ENCODE measurements at places on chromosomes 12 and 14.
A peak's percentile ranks its signal among the peaks of the same experiment; 100 is the strongest.

DNA sequence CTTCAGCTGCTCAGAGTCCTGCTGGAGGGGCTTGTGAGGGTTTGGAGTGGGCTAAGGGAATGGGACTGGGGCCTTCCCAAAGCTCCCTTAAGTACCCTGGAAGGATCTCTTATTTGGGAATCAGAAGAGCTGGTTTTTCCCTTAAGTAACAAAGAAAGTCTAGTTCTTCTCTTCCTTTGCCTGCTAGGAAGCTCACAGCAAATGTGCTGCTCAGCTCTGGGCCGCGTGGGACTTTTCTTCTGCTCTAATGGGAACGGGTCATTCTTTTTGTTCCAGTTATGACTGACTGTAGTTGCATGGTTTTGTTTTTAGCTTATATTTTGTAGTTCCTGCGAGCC is 6.0 kb downstream of the KIF26A start:
- no peak for DNase-seq

DNA sequence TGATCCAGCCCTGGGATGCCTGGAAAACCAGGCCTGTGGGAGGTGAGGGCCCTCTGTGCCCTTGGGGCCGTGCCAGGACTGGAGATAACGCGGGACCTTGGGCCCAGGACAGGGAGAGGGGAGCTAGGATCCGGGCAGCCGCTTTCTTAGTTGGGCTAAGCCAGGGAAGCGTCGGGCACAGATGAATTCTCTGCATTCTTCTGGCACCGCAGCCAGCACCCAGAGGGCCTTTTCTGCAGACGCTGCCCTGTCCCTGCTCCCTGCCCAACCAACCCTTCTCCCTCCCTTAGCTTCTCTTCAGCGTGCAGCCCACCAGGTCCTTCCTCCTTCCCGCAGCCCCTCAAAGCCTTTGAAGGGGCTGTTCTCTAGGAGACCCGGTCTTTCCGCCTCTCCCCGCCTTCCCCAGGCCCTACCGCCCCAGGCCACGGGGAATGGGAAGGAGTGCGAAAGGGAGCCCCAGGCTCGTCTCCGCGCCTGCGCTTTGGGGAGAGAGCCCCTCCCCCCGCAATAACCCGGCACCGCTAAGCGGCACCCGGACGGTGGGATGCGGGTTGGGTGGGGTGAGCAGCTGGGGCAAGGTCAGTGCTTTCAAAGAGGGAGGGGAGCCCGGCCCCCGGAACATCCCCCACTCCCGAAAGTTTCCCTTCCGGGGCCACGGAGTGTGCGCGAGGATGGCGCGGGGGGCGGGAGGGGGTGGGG is 663 bp downstream of the NCKAP5L start:
- no peak for DNase-seq

- no peak for DNase-seq
Measured at GRCh38 chr14:23361320-23361719, 3.7 kb downstream of the EFS start.

DNA sequence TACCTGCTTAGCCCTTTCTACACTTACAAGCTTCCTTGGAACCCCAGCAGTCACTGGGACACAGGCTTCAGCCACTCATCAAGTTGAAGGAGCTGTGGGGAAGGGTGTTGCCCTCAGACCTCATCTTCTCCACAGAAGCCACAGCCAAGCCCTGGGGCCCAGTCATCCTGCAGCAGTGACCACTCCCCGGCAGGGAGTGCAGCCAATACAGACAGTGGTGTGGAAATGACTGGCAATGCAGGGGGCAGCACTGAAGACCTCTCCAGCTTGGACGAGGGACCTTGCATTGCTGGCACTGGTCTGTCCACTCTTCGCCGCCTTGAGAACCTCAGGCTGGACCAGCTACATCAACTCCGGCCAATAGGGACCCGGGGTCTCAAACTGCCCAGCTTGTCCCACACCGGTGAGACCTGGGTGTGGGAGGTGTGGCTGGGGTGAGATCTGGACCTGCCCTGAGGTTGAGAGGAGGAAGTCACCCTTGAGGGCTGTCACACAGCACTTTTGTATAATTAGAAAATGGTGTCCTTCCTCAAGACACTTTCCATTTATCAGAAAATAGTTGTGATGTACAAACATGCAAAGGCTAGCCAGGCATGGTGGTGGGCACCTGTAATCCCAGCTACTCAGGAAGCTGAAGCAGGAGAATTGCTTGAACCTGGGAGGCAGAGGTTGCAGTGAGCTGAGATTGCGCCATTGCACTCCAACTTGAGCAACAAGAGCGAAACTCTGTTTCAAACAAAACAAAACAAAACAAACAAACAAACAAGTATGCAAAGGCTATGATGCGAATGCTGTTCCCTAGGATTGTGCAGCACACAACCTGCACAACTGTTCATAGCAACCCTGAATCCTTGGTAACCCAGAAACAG is 9.9 kb downstream of the GLI1 start:
- DNase-seq = no peak

GRCh38 chr12:94516985-94517384 is 57.3 kb upstream of the CEP83 start:
- DNase-seq = no peak

DNA sequence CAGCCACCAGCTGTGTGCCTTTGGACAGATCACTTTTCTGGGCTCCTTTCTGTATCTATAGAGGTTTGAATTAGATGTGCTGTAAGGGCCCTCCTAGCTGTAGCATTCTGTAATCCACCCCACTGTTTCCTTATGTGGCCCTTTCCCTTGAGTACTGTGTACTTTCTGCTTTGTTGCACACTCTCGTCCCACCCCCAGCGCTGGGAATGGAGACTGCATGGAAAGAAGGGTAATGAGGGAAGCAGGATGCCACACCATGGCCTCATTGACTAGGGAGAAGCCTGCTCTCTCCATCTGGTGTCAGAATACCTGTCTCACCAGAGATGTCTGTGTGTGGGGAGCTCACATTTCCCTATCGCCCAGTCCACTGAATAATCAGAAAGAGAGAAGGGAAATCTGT is 13.6 kb upstream of the GALNT16 start:
- DNase-seq = no peak

DNA sequence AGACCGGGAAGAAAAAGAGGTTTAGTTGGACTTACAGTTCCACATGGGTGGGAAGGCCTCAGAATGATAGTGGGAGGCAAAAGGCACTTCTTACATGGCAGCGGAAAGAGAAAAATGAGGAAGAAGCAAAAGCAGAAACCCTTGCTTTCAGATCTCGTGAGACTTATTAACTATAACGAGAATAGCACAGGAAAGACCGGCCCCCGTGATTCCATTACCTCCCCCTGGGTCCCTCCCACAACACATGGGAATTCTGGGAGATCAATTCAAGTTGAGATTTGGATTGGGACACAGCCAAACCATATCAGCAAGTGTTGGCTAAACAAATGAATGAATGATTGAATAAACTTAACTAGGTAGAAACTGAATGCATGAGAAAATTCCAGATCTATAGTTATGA is 85.3 kb upstream of the PARP11 start:
- DNase-seq = no peak

DNA sequence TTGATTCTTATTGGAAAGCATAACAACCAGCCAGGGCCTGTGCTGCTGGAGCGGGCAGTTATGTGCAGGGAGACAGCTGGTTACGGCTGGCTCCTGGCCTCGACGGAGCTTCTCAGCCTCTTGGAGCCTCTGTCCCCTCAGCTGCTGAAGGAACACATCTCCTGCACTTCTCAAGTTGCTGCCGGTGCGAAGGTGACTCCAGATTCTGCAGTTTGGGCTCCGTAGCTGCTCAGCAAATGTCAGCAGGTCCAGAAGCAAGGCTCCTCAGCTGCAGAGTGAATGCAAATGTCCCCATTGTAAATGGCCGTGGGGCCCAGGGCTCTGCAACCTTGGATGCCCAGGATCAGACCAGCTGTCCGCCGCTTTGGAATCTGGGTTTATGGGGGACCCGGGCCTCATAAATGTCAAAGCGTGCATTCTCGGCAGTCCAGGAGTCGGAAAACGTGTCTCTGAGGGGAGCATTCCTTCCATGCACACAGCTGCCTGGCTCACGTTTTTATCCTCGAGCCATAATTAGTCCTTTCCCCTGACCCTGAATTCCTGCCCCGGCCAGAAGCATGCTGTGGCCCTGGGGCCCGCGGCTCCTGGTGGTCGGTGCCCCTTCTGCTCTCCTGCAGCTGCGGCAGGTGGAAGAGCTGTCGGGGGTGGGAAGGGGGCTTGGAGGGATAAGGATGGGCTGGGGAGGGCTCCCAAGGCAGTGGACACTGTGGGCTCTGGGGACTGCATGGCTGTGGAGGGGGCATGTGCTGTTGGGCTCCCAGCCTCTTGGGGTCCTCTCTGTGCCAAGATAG is 106.0 kb downstream of the KIF26A start:
- no peak for DNase-seq

GRCh38 chr12:15130541-15130940 is 90.7 kb downstream of the RERG start:
- no peak for DNase-seq

DNA sequence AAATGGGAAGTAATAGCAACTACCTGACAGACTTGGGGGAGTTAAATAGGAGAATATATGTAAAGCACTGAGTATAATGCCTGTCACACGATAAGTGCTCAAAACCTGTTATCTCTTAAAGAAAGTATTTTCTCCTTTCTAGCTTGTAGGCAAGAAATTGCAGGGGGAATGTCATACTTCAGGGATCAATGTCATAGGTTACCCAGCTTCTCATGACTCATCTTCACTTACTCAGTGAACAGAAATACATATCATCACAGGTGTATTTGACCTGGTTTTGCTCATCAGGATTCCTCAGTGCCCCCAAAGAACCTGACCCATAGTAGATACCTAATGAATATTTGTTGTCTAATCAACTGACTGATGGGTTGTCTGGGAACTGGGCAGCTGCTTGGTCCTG is 285.0 kb upstream of the ATP2B1 start:
- DNase-seq = no peak

DNA sequence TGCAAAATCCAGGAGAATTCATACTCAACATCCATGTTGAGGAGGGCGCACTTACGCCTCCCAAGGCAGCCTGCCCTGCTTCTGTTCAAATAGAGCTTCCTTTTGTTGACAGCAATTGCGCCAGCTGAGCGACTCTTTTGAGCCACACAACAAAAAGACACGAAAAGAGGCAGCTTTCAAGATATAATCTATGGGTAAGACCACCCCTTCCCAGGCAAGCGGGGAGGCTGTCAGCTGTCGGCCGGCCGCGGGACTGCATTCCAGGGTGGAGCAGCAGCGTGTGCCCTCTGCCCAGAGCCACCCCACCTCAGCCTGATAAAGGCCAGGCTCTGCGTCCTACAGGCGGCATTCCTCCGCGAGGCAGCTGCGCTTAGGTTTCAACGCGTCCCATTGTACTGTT is 15.8 kb upstream of the STAB2 start:
- DNase-seq = no peak

- DNase-seq = no peak
Measured at GRCh38 chr14:54102051-54102456, 145.4 kb upstream of the BMP4 start.

GRCh38 chr14:65794674-65795279 is 382.2 kb downstream of the FUT8 start:
- DNase-seq = no peak

DNA sequence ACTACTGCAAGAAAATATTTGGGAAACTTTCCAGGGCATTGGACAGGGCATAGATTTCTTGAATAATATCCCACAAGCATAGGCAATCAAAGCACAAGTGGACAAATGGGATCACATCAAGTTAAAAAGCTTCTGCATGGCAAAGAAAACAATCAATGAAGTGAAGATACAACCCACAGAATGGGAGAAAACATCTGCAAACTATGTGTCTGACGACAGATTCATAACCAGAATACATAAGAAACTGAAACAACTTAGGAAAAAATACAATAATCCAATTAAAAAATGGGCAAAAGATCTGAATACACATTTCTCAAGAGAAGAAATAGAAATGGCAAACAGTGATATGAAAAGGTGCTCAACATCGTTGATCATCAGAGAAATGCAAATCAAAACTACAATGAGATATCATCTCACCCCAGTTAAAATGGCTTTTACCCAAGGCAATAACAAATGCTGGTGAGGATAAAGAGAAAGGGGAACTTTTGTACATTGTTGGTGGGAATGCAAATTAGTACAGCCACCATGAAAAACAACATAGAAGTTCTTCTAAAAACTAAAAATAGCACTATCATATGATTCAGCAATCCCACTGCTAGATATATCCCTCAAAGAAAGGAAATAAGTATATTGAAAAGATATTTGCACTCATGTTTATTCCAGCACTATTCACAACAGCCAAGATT is 33.8 kb upstream of the ATP2B1 start:
- DNase-seq = no peak

GRCh38 chr14:89280600-89280999 is 136.4 kb downstream of the FOXN3 start:
- DNase-seq = no peak

- no peak for DNase-seq
Measured at GRCh38 chr14:60757567-60758002, 23.0 kb downstream of the MNAT1 start.

- DNase-seq = peak; percentile 78
Measured at GRCh38 chr14:73851567-73852382, at the start of gene PTGR2. PTGR2 (plus strand) TSS chr14:73851831; CDS start chr14:73858863, 7,032 bp downstream.

DNA sequence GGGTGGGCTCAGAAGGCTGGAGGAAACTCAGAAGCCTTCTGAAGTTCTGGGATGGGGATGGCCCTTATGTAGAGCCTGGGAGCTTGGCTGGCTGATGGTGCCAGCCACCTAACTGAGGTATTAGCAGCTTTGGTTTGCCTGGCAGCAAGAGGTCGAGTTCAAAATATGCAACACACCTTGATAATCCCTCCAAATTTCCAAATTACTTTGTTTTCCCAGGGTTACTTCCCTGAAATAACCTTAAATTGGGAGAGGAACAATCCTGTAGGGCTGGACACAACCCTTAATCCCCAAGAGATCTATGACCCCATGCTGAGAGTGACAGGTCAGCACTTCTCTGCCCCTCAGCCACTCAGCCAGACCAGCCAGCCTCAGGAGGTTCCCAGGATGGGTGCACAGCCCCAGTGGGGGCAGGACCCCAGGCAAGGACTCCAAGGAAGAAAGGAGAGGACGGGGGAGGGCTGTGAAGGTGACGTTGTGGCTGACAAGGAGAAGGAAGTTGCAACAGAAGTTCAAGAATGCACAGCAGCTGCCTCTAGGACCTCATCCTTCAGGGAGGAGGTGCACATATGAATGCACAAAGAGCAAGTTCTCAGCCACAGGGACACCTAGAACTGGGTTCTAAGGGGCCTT is 18.6 kb upstream of the KRT77 start:
- DNase-seq = no peak

DNA sequence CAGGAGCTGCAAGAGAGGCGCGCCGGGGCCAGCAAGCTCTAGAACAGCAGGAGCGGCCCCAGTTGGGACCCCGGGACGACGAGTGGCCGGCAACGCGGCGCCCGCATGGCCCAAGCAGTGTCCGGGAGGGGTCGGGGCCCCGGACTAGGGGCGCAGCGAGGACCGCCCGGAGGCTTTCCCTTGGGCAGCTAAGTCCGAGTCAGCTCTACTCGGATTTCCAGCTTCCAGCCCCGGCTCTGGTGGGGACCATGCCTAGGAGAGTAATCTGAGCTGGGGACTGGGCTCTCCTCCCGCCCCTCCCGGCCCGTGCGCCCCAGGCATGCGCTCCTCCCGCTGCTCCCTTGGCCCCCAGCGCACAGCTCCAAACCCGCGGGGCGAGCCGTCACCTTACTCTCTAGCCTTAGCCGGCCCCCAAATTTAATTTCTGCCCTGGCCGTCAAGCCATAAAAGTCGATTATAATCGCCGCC is 41.6 kb upstream of the CAPRIN2 start:
- no peak for DNase-seq

GRCh38 chr12:57355734-57356133 is 75.1 kb downstream of the R3HDM2 start:
- DNase-seq = no peak

GRCh38 chr12:7034464-7034863 is 16.2 kb upstream of the LPCAT3 start:
- no peak for DNase-seq
